Stimulated activated CD8-positive, alpha-beta memory T cell treated with anti-CD3 and anti-CD28 coated beads, Interleukin-2, amount 100 ng/mL, for 1 hour (primary cell): ENCODE measurements at places on chromosomes 6 and 20.

DNA sequence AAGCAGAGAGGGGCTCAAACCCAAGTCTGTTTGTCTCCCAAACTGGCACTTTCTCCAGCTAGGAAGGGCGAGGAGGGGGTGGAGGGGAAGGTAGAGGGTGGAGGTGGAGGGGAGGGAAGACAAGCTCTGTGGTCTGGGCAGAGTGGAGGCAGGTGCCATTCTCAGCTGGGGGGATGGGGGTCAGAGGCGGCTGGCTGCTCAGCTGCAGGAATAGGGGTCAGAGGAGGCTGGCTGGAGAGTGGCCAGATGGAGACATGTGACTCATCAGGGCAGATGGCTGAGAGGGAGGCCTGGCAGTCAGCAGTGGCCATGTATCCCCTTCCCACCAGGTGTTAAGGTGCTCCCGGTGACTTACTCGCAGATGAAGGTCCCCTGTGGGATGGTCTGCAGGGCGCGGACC is 3.5 kb upstream of the SLC44A4 start:
- no peak for DNase-seq

DNA sequence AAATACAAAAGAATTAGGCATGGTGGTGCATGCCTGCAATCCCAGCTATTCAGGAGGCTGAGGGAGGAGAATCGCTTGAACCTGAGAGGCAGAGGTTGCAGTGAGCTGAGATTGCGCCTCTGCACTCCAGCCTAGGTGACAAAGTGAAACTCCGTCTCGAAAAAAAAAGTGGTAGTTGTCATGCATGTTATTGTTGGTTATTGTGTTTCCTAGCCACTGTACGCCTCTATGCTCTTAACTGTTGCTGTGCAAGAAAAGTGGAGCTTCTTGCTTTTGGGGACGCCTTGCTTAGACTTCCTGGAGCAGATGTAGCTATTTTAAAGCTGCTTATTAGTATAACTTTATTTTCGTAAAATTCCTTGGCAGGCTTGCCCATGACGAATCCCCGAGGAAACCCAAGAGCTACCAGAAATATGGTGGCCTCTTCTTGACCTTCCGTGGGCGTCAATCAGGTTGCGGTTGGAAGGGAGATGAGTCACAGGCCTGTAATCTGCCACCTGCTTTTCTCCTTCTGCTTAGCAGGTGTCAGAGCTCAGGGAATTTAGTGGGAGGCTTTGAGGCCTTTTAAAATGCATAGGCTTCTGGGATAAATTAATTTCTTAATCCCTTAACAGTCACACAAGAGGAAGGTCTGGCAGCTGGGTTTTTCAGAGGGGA is 17.3 kb downstream of the GABRR2 start:
- DNase-seq: peak; percentile 18

- no peak for DNase-seq
Observed at GRCh38 chr6:7649037-7649810, 59.2 kb downstream of the SNRNP48 start.

- DNase-seq: no peak
Observed at GRCh38 chr20:20078041-20078440, 25.7 kb downstream of the CFAP61 start.

GRCh38 chr6:83215131-83216047 is 22.2 kb downstream of the RWDD2A start:
- peak; percentile 28 for DNase-seq

DNA sequence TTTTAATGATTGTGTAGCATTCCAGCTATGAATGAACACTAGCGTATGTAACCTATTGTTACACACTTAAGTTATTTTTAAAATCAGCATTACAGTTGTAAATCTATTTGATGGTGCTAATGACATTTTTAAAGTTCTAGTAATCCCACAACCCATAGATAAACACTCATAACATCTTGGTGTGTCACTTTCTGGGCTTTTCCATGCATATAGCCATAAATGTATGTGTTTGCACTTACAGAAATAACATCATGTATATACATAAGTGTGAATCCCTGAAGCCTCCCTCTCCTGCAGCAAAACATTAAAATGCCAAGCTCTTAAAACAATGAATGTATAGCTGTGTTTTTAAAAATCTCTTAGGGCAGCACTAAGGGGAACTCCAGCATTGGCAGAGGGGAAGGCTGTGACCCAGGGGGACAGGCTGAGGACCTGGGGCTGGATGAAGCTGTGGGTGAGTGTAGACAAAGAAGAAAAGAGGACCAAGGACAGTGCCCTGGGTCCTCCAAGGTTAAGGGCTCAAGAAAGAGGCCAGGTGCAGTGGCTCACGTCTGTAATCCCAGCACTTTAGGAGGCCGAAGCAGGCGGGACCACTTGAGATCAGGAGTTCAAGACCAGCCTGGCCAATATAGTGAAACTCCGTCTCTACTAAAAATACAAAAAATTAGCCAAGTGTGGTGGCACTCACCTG is 929 bp upstream of the CENPB start:
- DNase-seq: no peak

GRCh38 chr20:11304795-11305194 is 612.9 kb upstream of the BTBD3 start:
- DNase-seq: no peak

- no peak for DNase-seq
Observed at GRCh38 chr6:110137924-110138887, 41.3 kb downstream of the WASF1 start.

GRCh38 chr20:53800883-53801604 is 207.4 kb upstream of the ZNF217 start:
- no peak for DNase-seq

GRCh38 chr6:148441454-148441911 is 98.8 kb downstream of the SASH1 start:
- DNase-seq: no peak

DNA sequence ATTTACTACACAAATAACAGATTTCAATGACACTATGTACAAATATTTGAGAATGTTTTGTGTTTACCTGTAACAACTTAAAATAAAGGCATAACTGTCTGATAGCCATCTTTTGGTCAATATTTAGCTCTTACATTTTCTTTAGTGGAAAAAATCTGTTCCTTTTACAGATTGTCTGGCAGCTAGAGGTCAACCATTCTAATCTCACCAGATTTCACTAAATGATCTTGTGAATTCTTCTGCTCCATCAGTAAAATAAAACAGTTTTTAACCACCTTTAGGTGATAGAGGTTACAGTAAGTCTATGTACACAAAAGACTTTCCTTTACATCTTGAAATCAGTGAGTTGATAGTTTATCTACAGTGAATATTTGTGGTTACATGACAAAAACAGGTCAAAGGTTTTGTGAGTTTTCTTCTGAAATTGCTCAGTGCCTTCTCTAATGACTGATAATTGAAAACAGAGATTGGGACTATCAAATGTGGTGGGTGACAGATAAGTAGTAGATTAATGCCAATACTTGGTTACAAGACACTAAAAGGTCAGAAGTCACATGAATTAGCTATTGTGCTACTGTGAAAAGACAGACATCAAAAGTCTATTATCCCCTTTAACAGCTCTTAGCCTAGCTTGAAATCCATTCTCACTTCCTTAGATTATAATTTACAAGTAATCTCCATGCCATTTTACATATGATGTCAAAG is 47.4 kb downstream of the BMP5 start:
- no peak for DNase-seq

GRCh38 chr20:6780433-6781190 is 13.1 kb downstream of the BMP2 start:
- no peak for DNase-seq

DNA sequence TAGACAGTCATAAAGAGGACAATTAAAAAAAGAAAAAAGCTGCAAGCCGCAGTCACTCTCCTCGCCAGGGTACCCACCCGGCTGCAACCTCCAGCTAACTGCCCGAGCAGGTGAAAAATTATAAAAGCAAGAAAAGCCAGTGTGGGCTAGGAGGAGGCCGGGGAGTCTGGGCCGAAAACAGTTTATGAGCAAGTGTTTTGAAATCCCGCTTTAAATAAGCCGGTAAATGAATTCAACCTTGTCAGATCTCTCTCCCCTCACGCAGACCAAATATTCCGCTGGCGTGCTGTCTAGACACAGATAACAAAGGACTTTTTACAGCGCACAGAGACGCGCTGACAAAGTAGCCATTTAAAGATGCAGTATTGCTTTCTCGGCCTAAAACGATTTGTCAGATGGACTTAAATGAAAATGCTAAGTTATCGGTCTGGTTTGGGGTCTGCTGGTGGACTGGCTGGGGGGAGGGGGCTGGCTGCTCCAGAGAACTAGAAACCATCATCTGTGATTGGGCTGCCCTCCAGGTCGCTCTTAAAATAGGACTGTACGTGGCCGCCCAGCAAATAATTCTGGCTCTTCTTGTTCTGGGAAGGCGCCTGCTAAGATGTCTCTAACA is 24.6 kb downstream of the PMEPA1 start:
- no peak for DNase-seq

GRCh38 chr20:37501940-37502339 is 19.1 kb upstream of the NNAT start:
- DNase-seq: no peak

- DNase-seq: no peak
Observed at GRCh38 chr20:42986143-42986773, 203.4 kb downstream of the PTPRT start.

DNA sequence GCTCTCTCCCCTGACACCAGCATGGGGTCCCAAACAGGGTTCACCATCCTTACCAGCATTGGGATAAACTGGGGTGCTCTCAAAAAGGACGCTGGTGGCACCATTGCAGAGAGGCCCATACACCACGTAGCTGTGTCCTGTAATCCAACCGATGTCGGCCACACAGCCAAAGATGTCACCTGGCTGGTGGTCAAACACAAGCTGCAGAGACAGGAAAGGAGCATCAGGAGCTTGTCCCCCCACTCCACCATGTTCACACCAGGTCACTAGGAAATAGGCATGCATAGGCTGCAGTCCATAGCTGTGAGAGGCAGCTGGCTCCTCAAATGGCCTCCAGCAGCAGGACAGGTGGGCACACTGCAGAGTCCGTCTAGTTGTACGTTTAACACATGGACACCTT is 28.8 kb upstream of the APMAP start:
- DNase-seq: no peak

- DNase-seq: peak; percentile 58
Observed at GRCh38 chr20:35994994-35995453, 26.6 kb downstream of the CNBD2 start.

- DNase-seq: no peak
Observed at GRCh38 chr6:26331218-26332073, 33.6 kb upstream of the BTN3A2 start.

DNA sequence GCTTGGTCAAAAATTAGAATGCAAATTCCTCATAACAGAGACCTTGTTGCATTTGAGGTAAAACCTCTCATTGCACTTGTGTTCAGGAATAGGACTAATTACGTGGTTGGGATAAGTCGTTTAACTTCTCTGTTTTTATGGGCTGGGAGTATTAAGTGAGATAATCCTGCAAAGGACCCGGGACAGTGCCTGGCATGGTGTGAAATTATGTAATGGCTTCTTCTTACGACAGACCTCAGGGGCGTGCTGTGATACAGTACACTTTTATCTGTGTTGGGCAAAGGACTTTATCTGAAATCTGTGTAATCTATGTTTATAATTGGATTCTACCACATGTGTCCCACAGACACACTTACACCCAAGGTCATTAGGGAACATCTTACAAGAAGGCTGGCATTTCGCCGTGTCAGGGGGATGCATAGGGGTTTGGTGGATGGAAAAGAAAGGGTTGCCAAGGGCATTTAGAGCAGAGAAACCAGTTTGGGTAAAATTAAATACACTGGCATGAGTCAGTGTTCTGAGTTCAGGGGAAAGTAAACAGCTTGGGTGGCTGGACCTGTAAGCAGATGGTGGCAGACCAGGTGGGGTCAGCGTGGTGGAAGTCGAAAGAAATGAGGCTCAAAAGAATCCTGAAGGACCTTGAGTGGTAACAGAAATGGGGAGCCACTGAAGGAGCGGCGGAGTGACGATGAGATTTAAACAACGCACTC is 17.2 kb upstream of the RTF2 start:
- no peak for DNase-seq

GRCh38 chr6:122563364-122564052 is 46.7 kb upstream of the PKIB start:
- DNase-seq: no peak

GRCh38 chr6:170164271-170164900 is 126.5 kb downstream of the DLL1 start:
- DNase-seq: no peak

DNA sequence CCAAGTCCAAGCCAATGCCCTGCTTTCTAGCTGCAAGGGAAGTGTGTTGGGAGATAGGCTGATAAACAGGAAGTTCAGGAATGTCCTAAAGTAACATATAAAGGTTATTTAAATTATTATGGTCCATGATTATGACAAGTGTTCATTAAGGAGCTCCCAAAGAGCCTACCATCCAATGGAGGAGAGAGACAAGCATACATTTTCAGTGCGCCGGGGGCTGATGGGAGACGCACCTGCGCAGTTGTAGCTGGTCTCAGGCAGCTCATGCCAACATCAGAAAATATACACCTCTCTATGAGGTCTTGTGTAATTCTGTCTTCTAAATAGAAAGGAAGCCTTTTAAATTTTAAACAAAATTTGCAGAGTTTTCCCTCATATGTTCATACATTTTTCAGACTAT is 12.6 kb upstream of the SFT2D1 start:
- no peak for DNase-seq

- DNase-seq: no peak
Observed at GRCh38 chr6:35173044-35173426, 31.9 kb upstream of the TCP11 start.

DNA sequence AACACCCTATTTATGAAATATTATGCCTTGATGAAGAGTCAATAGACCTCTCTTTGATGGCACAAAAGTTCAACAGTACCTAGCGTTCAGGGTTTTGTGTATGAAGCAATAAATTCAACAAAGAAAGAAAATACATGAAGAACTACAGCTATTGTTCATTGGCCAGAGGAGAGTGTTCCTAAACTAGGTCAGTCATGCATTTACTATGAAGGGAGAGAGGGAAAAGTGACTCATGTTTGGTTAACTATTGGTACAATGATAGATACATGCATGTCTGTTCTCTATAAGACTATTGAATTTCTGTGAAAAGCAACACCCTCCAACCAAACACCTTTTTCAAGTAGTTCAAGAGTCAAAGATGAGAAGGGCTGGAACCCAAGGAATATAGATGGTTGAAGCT is 50.7 kb downstream of the CLIC5 start:
- DNase-seq: no peak

- no peak for DNase-seq
Observed at GRCh38 chr6:103142902-103143301, 1716.8 kb downstream of the HACE1 start.

- DNase-seq: no peak
Observed at GRCh38 chr6:140713495-140713894, 1339.0 kb upstream of the CITED2 start.

DNA sequence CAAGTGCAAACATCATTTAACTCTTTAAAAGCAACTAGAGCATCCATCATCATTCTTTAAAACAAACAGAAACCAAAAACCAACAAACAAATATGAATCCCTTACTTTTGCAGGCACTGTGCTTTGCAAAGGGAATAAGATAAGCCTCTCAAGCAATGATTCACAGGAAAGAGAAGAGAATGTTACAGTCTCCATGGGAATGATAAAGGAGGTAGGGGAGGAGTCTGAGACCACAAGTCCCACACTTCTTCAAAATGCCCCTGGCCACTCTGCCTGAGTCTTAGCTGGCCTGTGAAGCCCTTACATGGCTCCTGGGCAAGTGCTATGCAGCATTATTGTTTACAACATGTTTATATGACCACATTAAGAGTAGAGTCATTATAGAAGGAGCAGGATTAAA is 257.7 kb upstream of the MARCKS start:
- no peak for DNase-seq

- no peak for DNase-seq
Observed at GRCh38 chr6:142075516-142076101, 57.1 kb upstream of the GJE1 start.

GRCh38 chr6:149389509-149390297 is 10.4 kb upstream of the SUMO4 start:
- no peak for DNase-seq

- DNase-seq: no peak
Observed at GRCh38 chr6:6975459-6976111, 132.2 kb upstream of the RREB1 start.
